Stimulated activated CD8-positive, alpha-beta memory T cell treated with anti-CD3 and anti-CD28 coated beads, Interleukin-2, amount 100 ng/mL, for 1 hour (primary cell): ENCODE measurements at places on chromosomes 3 and 15.

GRCh38 chr3:155778462-155778861 is 27.6 kb downstream of the C3orf33 start:
- DNase-seq, result no peak

DNA sequence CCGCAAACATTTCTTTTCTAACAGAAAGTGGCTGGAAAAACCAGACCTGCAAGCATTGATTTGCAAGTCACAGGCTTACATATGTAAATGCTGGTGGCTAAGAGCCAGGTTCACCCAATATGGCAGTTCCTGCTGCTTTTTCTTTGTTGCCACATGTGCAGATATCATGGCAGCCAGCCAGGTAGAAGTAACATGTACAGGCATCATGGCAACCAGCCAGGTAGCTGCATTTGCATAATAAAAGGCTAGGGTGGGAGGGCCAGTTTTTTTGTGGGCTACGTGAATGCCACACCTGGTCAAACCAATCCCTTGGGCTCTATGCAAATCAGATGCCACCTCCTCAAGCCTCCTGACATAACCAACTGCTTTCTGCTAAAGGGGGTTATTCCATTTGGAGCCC is 2.8 kb upstream of the SMCO1 start:
- DNase-seq, result no peak

GRCh38 chr3:72247645-72248388 is 462.9 kb upstream of the PROK2 start:
- DNase-seq, result no peak

DNA sequence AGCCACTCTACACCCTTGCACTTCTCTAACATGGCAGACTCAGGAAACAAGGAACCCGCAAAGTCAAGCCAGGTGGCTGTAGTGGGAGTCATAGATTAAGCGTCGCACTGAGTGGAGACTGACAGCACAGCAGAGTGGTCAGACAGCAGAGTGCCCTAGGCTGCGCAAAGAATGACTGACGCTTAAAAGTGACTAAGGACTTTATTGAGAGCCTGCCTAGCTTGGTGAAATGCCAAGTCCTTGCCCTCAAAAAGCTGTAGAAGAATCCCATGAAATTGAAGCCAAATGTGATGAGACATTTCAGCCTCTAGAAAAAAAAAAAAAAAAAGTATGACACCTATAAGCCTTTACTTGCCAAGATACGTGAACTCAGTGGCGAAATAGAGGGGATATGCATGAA is 30.2 kb downstream of the NCEH1 start:
- DNase-seq, result no peak

- DNase-seq, result no peak
Measured at GRCh38 chr3:34483311-34483887, 685.0 kb downstream of the PDCD6IP start.

DNA sequence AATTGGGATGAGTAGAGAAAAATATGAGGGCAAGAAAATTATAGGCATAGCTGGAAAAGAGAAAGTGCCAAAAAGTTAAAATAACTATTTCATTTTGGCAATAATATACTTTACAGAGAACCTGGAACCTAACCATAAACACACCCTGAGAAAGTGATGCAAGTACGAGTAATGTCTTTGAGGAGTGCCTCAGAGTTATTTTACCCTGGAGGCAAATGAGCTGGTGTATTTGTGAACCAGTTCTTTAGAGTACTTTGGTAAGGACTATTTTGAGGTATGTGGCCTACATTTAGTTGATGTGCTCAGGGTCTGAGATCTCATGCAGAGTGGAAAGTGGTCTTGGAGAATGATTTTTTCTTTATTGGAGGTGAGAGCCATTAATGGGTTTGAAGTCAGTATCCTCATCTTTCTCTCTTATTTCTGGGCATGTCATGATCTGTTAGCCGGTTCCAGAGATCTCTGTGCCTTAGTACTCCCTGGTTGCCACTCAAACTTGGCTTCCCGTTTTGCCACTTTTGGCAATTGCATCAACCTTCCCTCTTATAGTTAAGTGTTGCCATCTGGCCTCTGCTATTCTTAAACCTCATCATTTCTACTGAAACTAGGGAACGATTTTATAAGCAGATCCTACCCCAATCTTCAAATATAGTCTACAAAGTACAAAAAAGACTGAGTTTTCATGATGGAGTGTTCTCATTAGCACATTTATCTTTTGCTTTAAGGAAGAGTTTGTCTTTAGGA is 145.7 kb downstream of the EPHA6 start:
- DNase-seq, result no peak

DNA sequence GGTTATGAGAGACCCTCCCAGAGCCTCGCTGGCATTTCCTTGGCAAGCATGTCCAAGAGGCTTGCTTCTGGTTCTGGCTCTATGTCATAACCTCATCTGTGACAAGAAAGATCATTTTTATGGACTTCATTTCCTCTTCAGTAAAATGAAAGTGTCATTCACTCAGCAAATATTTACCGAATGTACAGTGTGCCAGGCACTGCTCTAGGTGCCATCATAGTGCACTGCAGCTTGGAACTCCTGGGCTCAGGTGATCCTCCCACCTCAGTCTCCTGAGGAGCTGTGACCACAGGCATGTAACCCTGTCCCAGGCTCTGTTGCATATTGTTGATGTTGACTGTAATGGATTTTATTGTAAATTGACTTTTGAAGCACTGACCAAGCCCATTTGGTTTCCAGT is 18.7 kb upstream of the ITPKA start:
- no peak for DNase-seq

GRCh38 chr15:45573961-45574629 is 13.1 kb upstream of the BLOC1S6 start:
- DNase-seq, result peak; percentile 1

- DNase-seq, result no peak
Measured at GRCh38 chr3:143222505-143222904, 102.9 kb downstream of the CHST2 start.

- no peak for DNase-seq
Measured at GRCh38 chr3:110139821-110140220, 802.5 kb upstream of the DPPA4 start.

DNA sequence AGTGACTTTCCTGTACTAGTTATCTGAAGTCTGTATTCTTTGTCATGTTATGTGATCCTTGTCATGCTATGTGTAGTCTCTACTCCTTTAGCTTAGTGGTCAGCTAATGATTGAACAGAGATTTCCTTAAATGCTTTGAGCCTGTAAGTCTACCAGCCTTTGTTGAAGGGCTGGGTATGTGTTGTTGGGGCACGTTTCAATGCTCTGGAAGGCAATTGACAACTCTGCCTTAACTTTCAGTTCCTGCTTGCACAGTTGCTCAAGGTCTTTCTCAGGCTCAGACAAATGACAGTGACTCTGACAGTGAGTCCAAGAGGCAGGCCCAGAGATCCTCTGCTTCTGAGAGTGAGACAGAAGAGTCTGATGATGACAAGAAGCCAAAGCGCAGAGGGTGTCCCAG is 89.3 kb downstream of the CHD2 start:
- DNase-seq, result no peak

- DNase-seq, result no peak
Measured at GRCh38 chr3:183811638-183812037, 13.7 kb downstream of the MAP6D1 start.

GRCh38 chr3:137110392-137110996 is 152.7 kb downstream of the IL20RB start:
- no peak for DNase-seq

- DNase-seq, result no peak
Measured at GRCh38 chr15:38613085-38613484, 48.5 kb upstream of the RASGRP1 start.

- DNase-seq, result peak; percentile 13
Measured at GRCh38 chr3:187041362-187042307, 97.7 kb downstream of the RPL39L start.

DNA sequence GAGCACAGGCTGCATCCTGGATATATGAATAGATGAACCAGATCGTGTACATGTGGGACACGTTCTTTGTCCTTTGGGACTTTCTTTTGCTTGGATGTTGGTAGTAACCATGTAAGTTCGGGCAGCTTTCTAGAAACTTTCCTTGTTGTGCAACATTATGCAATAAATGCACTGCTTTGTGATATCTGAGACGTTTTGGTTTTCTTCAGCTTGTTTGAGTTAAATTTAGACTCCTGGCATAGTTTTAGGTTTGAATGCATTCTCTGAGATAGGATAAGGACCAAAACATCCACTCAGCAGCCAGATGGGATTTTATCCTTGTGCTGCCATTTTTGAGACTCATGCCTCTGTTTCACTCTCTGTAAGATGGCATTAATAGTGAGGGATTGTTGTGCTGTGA is 158.9 kb downstream of the IGF1R start:
- DNase-seq, result no peak
